Neural crest cell (in vitro differentiated cells): ENCODE measurements at places on chromosomes 12 and 14. TPM values are rescaled to one million over a fixed set of nuclear protein-coding genes. Genes with fewer than 3 reads are reported as not detected.

- DNase-seq: no peak
- no peak overlapping the region for H3K4me3 ChIP-seq
- H3K27ac ChIP-seq: no peak overlapping the region
- no peaks in the 10 kb centered on the region for H3K27me3 ChIP-seq
Measured at GRCh38 chr14:104584557-104584956, 5.0 kb downstream of the C14orf180 start.

- no peak overlapping the region for H3K27ac ChIP-seq
- no peak overlapping the region for H3K4me3 ChIP-seq
- H3K27me3 ChIP-seq: no peaks in the 10 kb centered on the region
- H3K36me3 ChIP-seq: no peaks in the 10 kb centered on the region
Measured at GRCh38 chr12:94930216-94930654, 73.3 kb downstream of the NDUFA12 start.

GRCh38 chr14:72616294-72616693, 277.6 kb downstream of the DPF3 start:
- H3K4me1 ChIP-seq: peaks cover 23% of the 10 kb centered on the region
- H3K36me3 ChIP-seq: no peaks in the 10 kb centered on the region
- H3K4me3 ChIP-seq: no peak overlapping the region
- DNase-seq: no peak

DNA sequence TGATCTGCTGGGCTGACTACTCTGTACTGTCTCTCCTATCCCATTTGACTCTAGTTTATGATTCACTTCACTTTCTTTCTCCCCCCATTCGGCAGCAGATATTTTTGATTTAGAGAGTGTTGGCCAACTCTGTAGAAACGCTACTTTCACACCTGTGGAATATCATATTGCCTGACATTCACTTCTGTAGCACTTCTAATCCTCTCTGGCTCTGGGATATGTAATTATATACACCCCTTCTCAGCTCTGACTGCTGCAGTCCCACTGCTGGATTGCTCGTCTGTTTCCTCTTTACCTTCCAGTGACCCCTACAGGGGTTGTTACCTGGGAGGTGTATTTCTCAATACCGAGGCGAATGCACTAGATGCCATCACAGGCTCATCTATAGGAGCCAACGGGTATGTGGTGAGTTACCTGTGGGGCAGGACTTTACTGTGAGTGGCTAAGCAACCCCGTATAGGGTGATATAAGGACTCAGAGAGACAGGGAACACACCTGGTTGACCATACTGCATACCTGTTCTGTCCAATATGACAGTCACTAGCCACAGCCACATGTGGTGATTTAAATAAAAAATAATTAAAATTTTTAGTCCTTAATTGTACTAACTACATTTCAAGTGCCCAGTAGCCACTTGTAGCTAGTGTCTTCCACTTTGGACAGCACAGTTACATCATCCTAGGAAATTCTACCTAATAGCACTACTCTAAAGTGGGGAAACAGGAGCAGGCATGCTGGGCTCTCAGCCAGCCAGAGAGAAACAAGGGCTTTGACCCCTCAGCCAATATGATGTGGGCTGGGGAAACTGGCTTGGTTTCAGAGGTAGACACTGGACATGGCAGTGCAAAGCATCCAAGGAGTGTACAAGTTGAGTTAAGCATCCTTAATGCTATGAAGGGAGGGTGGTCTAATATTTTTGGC, 95.0 kb downstream of the C12orf75 start:
- peak overlapping the region; percentile 77 for H3K27ac ChIP-seq
- H3K4me3 ChIP-seq: no peak overlapping the region
- H3K27me3 ChIP-seq: no peaks in the 10 kb centered on the region
- peaks cover 13% of the 10 kb centered on the region for H3K4me1 ChIP-seq

DNA sequence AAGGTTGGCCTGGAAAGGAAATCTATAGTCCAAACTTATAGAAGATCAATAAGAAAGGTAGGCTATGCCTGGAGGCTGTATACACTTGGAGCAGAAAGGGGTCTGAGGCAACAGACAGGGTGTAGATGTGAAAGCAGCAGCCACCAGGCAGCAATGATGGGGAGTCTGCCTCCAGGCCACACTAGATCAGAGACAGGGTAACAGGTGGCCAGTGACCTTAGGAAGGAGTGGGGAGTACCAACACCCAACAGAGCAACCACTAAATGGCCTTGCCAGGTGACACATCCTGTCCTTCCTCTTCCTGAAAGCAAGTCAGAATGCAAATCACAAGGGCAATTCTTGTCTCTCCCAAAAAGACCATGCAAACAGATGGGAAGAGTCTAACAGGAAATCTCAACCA, 46.4 kb upstream of the NID2 start:
- peaks cover 48% of the 10 kb centered on the region for H3K4me1 ChIP-seq
- H3K36me3 ChIP-seq: peaks cover 2% of the 10 kb centered on the region
- DNase-seq: no peak
- no peak overlapping the region for H3K4me3 ChIP-seq
- H3K27ac ChIP-seq: no peak overlapping the region
- no peaks in the 10 kb centered on the region for H3K27me3 ChIP-seq

DNA sequence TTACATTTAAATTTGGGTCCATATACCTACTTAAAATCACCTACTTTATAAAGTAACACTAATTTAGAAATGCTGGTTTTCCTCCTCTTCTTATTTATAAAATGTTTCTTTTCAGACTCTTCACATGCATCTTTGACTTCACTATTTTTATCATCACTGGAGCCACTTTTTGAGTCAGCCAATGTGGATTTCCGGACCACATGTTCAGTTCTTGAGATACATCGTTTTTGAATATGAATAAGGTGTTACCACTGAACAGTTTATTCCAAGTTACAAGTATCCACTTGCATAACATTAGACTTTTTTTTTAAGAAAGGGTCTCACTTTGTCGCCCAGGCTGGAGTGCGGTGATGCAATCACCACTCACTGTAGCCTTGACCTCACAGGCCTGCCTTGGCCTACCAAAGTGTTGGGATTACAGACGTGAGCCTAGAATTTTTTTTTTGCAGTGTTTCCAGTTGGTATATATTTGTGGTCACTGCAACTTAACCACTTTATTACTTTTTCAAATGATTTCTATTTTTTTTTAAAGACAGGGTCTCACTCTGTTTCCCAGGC, 5.7 kb downstream of the FNTB start:
- peaks cover 3% of the 10 kb centered on the region for H3K36me3 ChIP-seq
- DNase-seq: no peak
- H3K4me3 ChIP-seq: no peak overlapping the region
- no peak overlapping the region for H3K27ac ChIP-seq
- H3K27me3 ChIP-seq: no peaks in the 10 kb centered on the region
- peaks cover 28% of the 10 kb centered on the region for H3K4me1 ChIP-seq

DNA sequence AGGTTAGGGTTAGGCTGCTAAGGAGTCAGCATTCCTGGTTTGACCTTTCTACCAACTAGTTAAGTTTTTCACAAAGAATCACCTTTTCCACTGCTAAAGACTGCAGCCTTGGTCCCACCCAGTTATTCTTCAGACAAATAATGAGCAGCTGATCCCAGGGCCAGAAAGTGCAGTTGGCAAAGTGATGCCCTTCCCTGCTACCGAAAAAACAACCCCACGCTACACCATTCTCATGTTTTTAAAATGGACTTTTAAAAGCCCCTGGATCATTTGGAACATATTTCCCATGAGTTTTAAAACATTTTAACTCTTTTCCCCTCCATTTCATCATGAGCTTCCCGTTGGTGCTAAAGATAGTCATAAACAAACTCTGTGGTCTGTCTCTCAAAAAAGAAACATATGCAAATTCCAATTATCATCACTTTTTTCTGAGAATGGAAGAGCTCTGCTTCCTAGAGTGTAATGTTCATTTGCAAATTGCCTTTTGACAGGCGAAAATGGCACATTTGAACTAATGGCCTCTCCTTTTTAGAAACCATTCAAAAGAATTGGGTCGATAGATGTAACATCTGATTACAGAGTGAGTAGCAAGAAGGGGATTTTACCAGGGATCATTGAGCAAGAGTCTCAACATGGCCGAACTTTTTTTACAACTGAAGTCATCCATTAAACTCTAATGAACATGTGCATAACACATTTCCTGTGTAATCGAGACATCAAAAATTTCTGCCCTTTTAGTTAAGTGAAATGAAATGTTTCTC, 129.3 kb upstream of the RAP1B start:
- no peaks in the 10 kb centered on the region for H3K36me3 ChIP-seq
- H3K4me1 ChIP-seq: peaks cover 5% of the 10 kb centered on the region
- H3K27me3 ChIP-seq: no peaks in the 10 kb centered on the region
- no peak for DNase-seq

DNA sequence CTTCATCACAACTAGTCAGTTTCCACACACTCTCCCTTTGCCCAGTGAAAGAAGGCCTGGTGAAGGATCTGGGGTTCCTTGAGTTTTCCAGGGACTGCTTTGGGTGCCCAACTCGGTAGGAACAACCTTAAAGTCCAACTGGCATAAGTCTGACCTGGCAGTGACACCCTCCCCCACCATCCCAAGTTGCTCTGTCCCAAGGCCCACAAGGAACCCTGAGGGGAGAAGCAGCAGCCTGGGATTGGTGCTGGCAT, 1.6 kb downstream of the KMT2D start:
- no peaks in the 10 kb centered on the region for H3K27me3 ChIP-seq
- H3K4me3 ChIP-seq: peak overlapping the region; percentile 79
- DNase-seq: no peak
- peaks cover 54% of the 10 kb centered on the region for H3K4me1 ChIP-seq

- no peaks in the 10 kb centered on the region for H3K36me3 ChIP-seq
- no peaks in the 10 kb centered on the region for H3K4me1 ChIP-seq
- no peak overlapping the region for H3K4me3 ChIP-seq
- DNase-seq: no peak
Measured at GRCh38 chr12:68850390-68850789, 42.4 kb downstream of the MDM2 start.

GRCh38 chr14:58666737-58667136, 29.0 kb downstream of the DACT1 start:
- no peak overlapping the region for H3K4me3 ChIP-seq
- no peak for DNase-seq
- H3K36me3 ChIP-seq: no peaks in the 10 kb centered on the region
- peaks cover 11% of the 10 kb centered on the region for H3K4me1 ChIP-seq
- no peaks in the 10 kb centered on the region for H3K27me3 ChIP-seq

DNA sequence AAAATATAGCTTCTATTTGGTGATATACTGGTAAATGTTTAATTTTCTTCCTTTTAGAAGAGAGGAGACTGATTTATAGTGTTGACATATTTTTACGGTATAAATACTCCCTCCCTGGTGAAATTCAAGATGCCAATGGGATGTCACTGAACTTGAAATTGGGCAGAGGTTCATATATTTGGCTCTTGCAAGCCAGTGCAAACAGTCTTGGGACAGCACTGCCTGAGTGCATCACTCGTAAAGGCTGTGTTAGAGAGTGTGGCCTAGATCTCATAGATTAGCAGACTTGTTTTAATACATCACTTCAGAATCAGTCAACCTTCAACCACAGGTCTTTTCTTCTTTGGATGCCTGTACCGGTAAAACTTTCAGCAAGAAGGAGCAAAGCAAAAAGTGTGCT, 681.0 kb downstream of the NRXN3 start:
- no peaks in the 10 kb centered on the region for H3K36me3 ChIP-seq
- H3K4me3 ChIP-seq: no peak overlapping the region
- H3K4me1 ChIP-seq: peaks cover 5% of the 10 kb centered on the region
- H3K27ac ChIP-seq: no peak overlapping the region
- H3K27me3 ChIP-seq: peaks cover 2% of the 10 kb centered on the region

DNA sequence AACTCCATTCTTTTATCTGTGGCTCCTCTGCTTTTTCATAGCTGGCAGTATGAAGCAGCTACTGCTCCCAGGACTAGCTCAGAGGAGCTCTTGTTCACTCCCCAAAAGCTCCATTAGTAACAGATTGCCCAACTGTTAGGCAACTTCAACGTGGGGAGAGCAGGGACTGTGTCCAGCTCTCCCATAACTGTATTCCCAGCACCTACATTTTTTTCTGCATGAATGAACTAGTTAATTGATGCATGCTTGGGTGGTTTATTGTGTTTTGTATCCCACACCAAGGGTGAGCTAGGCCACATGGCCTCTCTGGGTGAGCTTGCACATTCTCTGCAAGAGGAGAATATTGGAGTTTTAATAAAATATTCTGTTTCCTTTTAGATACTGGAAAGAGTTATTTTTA, 15.2 kb downstream of the STON2 start:
- no peak for DNase-seq
- no peaks in the 10 kb centered on the region for H3K27me3 ChIP-seq
- peaks cover 45% of the 10 kb centered on the region for H3K4me1 ChIP-seq
- peaks cover 15% of the 10 kb centered on the region for H3K36me3 ChIP-seq
- no peak overlapping the region for H3K4me3 ChIP-seq

- H3K27me3 ChIP-seq: no peaks in the 10 kb centered on the region
Measured at GRCh38 chr14:43001731-43002130, 1395.1 kb downstream of the LRFN5 start.

The KRT75 gene
- total RNA-seq: not detected in 2 replicates

The CD27 gene
- not detected in 2 replicates for total RNA-seq

The TPPP2 gene
- total RNA-seq: not detected in 2 replicates

The REM2 gene
- 3.0 and 3.6 TPM in 2 replicates for total RNA-seq
